ENCODE measurements at places on chromosomes 1 and 21. TPM values are rescaled to one million over a fixed set of nuclear protein-coding genes. Genes with fewer than 3 reads are reported as not detected.

- no peak for DNase-seq
Measured at GRCh38 chr21:42203936-42204335, 15.0 kb upstream of the ABCG1 start.

Gene DIO1
- not detected for total RNA-seq

DNA sequence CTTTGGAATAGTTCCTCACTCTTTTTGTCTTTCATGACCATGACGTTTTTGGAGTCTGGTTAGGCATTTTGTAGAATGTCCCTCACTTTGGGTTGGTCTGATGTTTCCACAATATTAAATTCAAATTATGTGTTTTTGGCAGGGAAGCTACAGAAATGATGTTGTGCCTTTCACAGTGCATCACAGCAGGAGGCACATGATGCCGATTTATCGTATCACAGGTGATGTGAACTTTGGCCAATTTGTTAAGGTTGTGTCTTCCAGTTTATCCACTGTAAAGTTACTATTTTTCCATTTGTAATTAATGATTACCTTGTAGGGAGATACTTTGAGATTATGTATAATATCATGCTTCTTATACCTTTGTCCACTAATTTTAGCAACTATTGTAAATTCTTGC lies 114.3 kb downstream of the FGGY start:
- DNase-seq, result no peak

DNA sequence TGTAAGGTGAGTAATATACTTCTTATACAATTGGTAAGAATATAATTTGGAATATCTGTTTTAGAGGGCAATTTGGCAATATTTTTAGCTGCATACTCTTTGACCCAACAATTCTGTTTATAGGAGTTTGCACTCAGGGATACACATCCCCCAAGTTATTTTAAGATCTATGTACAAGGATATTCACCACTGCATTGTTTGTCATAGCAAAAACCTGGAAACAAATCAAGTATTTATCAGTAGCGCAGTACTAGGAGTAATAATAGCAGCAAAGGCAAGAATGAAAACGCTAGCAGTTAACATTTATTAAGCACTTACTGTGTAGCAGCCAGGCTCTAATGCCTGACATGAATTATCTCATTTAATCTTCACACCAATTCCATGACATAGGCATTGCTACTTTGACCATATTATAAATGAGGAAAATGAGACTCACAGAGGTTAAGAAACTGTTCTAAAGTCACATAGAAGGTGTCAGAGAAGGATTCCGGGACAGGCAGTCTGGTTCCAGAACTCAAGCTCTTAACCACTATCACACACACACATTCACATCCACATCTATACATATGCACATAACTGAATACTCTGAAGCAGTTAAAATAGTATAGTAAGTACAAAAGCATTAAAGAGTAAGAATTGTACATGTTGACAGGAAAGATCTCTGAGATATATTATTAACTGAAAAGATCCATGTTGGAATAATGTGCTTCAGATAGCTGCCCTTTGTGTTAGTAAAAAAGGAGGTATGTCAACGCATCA lies 30.6 kb downstream of the PHC2 start:
- DNase-seq, result no peak

DNA sequence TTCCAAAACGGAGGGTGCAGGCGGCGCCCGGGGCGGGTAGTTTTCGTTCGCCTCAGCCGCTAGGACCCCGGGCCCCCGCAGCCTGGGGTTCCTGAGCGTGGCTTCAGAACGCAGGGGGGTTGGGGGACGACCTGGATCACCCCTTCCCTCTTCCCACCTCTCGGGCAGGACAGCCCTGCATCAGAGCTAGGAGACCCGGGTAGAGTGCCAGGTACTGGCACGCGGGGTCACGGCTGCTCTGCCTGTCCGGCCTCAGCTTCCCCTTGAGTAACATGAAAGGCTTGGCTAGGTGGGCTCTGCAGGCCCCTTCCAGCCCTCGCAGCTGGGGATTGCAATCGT lies 484 bp downstream of the DFFB start:
- DNase-seq, result no peak

- no peak for DNase-seq
Measured at GRCh38 chr1:9319789-9320519, 27.3 kb downstream of the SPSB1 start.

- DNase-seq, result no peak
Measured at GRCh38 chr1:68433395-68433794, 16.4 kb downstream of the RPE65 start.

DNA sequence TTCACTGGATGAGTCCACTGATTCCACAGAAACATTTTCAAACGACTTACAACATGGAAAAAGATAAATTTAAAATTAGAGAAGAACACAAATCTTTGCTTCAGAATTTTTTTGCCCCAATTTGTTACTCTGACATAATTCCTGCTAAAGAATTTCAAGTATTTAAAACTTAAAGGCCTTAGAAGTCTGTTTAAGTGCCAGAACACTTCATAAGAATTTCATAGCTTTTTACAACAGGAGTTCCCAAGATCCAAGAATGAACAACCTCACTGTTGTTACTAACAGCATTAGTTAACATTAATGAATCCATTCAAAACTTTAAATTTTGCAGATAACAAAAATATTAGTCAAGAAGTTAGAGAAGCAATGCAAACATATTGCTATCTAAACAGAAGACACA lies 31.7 kb downstream of the ARHGAP29 start:
- DNase-seq, result no peak
